ENCODE measurements at places on chromosomes 6 and 20. TPM values are rescaled to one million over a fixed set of nuclear protein-coding genes. Genes with fewer than 3 reads are reported as not detected.

GRCh38 chr20:1909097-1909496 is 13.9 kb downstream of the SIRPA start:
- no peak for DNase-seq
- H3K4me1 ChIP-seq, result no peaks in the 10 kb centered on the region

DNA sequence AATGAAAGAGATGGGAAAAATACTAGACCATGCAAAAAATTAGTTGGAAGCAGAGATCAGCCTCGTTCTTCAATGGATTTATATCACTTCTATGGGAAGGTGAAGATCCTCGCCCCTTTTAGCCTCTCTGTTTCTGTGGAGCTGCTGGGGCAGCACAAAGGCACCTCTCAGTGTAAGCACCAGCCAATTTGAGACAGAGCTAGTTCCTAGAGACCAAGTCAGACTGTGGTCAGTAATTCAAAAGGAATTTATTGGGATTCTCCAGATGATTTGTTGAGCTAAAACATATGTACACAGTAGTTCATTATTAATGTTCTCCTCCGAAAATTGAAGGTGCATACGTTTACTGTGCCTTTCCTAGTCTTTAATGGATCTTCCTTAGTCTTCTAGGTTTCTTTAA is 42.4 kb downstream of the SCGN start:
- H3K27ac ChIP-seq, result no peak overlapping the region
- no peak overlapping the region for H3K4me3 ChIP-seq
- no peak for DNase-seq
- no peaks in the 10 kb centered on the region for H3K4me1 ChIP-seq

DNA sequence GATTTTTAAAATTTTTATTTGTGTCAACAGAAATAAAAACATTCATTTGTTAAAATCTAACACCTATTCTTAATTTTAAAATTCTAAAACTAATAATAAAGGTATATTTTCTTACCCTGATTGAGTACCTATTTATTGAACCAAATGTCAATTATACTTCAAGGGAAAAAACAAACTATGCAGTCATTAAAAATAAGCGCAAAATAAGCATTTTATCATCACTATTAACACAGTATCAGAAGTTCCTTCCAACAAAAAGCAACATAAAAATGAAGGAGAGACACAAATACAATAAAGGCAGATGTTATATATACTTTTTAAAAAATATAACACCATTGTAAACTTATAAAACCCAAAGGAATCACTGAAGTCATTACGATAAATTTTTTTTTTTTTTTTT is 52.7 kb downstream of the ZHX3 start:
- H3K27me3 ChIP-seq, result no peaks in the 10 kb centered on the region
- no peak overlapping the region for H3K4me3 ChIP-seq
- DNase-seq, result no peak
- peaks cover 15% of the 10 kb centered on the region for H3K4me1 ChIP-seq

The VWA7 gene
- 2.0 TPM for total RNA-seq

GRCh38 chr6:35489995-35490791 is 6.7 kb downstream of the TEAD3 start:
- H3K4me1 ChIP-seq, result peaks cover 29% of the 10 kb centered on the region
- peak; percentile 63 for DNase-seq
- peak overlapping the region; percentile 53 for H3K4me3 ChIP-seq
- H3K27me3 ChIP-seq, result no peaks in the 10 kb centered on the region

DNA sequence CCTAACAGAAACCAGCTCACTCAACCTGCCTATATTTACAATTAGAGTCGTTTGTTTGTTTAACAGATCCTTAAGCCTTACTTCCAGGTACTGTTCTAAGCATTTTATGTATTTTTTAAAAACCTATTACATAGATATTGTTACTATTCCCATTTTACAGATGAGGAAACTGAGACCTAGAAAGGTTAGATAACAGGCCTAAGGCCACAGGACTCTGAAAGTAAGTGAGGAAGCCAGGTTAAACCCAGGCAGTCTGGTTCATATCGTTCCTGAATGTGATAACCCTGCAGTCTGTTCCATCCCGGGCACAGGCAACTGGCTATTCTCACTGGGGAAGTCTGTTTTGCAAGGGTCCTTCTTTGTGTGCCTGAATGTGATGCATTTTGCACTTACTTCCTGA is 322.2 kb downstream of the FARS2 start:
- no peaks in the 10 kb centered on the region for H3K27me3 ChIP-seq
- no peak for DNase-seq
- H3K36me3 ChIP-seq, result no peaks in the 10 kb centered on the region
- no peak overlapping the region for H3K27ac ChIP-seq
- H3K4me3 ChIP-seq, result no peak overlapping the region

The NKX2-2 gene
- total RNA-seq, result not detected

DNA sequence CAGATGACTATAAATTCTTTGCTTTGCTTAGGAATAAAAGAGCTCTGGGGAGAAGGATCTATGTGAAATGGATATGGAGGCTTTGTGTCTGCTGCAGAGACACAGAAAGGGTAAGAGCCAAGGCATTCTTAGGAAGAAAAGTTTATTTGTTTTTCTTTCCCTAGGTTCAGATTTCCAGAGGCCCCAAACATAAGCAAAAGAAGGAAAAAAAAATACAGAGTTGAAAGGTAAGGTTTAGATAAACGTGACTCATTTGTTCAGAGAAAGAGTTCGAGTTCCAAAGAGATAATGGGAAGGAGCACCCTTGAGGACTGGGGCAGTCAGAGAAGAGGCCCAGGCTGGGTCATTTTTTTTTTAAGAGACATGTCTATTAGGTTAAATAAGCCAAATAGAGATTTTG is 27.4 kb upstream of the BMP5 start:
- H3K4me3 ChIP-seq, result no peak overlapping the region
- H3K27me3 ChIP-seq, result no peaks in the 10 kb centered on the region
- no peak for DNase-seq
- H3K27ac ChIP-seq, result no peak overlapping the region

DNA sequence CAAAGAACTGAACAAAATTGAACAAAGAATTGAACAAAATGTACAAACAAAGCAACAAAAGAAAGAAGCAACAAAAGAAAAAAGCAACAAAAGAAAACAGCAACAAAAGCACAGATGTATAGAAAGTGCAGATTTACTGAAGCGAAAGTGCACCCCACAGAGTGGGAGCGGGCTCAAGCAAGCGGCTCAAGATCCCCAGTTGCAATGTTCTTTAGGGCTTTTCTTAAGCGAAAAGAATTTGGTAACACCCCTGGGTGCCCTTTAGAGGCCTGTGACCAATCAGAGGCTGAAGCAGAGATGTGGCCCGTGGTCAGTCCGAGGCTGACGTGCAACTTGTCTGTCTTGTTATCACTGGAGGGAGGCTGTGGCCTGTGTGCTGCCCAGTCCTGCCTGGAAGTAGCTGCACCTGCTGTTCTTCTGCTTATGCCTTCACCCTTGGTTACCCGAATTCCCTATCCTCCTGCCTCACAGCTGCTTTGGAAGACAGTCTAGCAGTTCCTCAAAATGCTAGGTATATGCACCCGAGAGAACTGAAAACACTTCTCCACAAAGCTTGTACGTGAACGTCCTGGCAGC is 13.2 kb upstream of the KIF25 start:
- no peaks in the 10 kb centered on the region for H3K36me3 ChIP-seq
- no peaks in the 10 kb centered on the region for H3K27me3 ChIP-seq
- H3K27ac ChIP-seq, result no peak overlapping the region
- no peaks in the 10 kb centered on the region for H3K4me1 ChIP-seq
- no peak for DNase-seq

The DEFB115 gene
- total RNA-seq, result not detected

DNA sequence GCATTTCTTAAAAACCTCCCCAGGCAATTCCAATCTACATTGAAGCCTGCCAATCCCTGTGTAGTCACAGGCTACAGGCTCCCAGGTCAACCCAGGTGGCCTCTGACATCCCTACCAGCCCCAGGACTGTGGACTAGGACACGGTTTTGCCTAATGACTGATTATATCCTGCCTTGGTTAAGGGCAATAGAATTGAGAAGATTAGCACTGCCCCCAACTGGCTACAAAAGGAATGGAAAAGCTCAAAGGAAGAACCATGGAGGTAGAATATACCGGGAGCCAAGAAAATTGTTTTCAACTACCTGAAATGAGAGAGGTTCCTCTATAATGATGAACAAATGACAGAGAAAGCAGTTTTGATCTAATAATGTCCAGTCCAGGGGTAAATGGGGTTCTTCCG is 421.1 kb upstream of the AGPAT4 start:
- no peak for DNase-seq
- no peaks in the 10 kb centered on the region for H3K36me3 ChIP-seq
- H3K4me1 ChIP-seq, result no peaks in the 10 kb centered on the region
- H3K27me3 ChIP-seq, result no peaks in the 10 kb centered on the region

The RAET1L gene
- not detected for total RNA-seq

The BPIFB1 gene
- not detected for total RNA-seq

DNA sequence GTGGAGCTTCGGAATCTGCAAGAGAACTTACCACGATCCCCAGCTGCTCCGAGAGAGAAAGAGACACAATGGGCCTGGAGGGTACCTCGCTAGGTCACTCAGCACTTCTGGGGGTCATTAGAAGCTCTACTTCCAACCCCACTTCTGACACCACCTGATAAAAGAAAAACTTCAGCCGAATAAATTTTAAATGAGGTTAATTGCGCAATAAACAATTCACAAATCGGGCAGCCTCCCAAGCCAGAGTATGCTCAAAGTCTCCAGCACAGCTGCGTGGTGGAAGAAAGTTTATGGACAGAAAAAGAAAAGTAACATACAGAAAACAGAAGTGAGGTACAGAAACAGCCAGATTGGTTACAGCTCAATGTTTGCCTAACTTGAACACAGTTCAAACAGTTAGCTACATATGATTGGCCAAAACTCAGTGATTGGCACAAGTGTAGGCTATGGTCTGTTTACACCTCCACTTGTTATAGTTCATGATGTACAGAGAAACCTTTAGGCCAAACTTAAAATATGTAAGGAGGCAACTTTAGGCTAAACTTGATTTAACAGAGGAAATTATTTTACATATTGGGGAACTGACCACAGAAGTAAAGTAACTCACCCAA is 52.6 kb downstream of the COL11A2 start:
- H3K4me3 ChIP-seq, result no peak overlapping the region
- no peak for DNase-seq
- H3K4me1 ChIP-seq, result no peaks in the 10 kb centered on the region

- peak; percentile 41 for DNase-seq
- peaks cover 3% of the 10 kb centered on the region for H3K27me3 ChIP-seq
- no peak overlapping the region for H3K4me3 ChIP-seq
- H3K27ac ChIP-seq, result no peak overlapping the region
- H3K4me1 ChIP-seq, result peaks cover 6% of the 10 kb centered on the region
- no peaks in the 10 kb centered on the region for H3K36me3 ChIP-seq
These were observed 9.5 kb downstream of the C20orf202 start for GRCh38 chr20:1212607-1213396.

The BYSL gene
- 8.0 TPM for total RNA-seq

- no peak overlapping the region for H3K27ac ChIP-seq
- H3K27me3 ChIP-seq, result no peaks in the 10 kb centered on the region
- no peaks in the 10 kb centered on the region for H3K4me1 ChIP-seq
- H3K4me3 ChIP-seq, result no peak overlapping the region
- DNase-seq, result no peak
- no peaks in the 10 kb centered on the region for H3K36me3 ChIP-seq
These were observed 41.6 kb downstream of the SULF2 start for GRCh38 chr20:47743671-47744070.

- no peak for DNase-seq
- no peaks in the 10 kb centered on the region for H3K36me3 ChIP-seq
- H3K27ac ChIP-seq, result peak overlapping the region; percentile 45
- peaks cover 10% of the 10 kb centered on the region for H3K4me1 ChIP-seq
- no peaks in the 10 kb centered on the region for H3K27me3 ChIP-seq
These were observed 80.3 kb downstream of the ZDHHC14 start for GRCh38 chr6:157461000-157461915.

GRCh38 chr20:44651684-44652423 is at the start of gene ADA:
ADA (minus strand) TSS chr20:44651699; CDS start chr20:44651607, 92 bp downstream.
- no peak for DNase-seq
- H3K4me3 ChIP-seq, result peak within 1 kb of the TSS; percentile 92
- no peaks in the 10 kb centered on the region for H3K36me3 ChIP-seq
- H3K4me1 ChIP-seq, result peaks cover 3% of the 10 kb centered on the region
- H3K27ac ChIP-seq, result peak within 1 kb of the TSS; percentile 79

DNA sequence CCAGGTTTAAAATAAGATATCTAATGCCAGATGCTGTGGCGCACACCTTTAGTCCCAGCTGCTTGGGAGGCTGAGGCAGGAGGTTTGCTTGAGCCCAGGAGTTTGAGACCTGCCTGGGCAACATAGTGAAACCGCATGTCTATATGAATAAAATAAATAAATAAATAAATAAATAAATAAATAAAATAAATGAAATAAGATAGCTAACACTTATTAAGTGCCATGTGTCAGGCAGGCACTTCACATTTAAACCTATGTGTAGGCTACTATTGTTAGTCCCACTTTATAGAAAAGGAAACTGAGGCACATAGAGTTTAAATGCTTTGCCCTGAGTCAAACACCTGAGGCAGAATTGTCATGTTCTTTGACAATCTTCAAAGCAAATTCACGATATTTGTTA is 32.9 kb upstream of the RREB1 start:
- H3K4me3 ChIP-seq, result no peak overlapping the region
- H3K27ac ChIP-seq, result no peak overlapping the region
- DNase-seq, result no peak

- peaks cover 4% of the 10 kb centered on the region for H3K4me1 ChIP-seq
- peak overlapping the region; percentile 55 for H3K4me3 ChIP-seq
- no peaks in the 10 kb centered on the region for H3K36me3 ChIP-seq
- H3K27ac ChIP-seq, result no peak overlapping the region
These were observed 726 bp upstream of the ARFGEF3 start for GRCh38 chr6:138161088-138161337.

DNA sequence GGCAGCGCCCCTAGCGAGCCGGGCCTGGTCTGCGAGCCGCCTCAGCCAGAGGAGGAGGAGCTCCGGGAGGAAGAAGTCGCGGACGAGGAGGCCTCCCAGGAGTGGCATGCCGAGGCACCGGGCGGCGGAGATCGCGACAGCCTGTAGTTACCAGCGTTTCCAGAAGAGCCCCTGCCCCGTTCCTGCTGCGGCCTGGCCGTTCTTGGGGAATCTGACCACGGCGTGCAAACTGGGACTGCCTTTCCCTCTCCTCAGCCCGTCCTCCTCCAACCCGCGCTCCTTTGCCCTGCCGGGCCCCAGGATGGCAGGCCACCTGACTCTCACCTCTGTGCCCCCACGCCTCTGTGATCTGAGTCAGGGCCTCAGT is 802 bp downstream of the HDGFL1 start:
- H3K4me3 ChIP-seq, result no peak overlapping the region
- H3K27ac ChIP-seq, result no peak overlapping the region
- no peaks in the 10 kb centered on the region for H3K4me1 ChIP-seq
- no peaks in the 10 kb centered on the region for H3K27me3 ChIP-seq

The GFRAL gene
- not detected for total RNA-seq

DNA sequence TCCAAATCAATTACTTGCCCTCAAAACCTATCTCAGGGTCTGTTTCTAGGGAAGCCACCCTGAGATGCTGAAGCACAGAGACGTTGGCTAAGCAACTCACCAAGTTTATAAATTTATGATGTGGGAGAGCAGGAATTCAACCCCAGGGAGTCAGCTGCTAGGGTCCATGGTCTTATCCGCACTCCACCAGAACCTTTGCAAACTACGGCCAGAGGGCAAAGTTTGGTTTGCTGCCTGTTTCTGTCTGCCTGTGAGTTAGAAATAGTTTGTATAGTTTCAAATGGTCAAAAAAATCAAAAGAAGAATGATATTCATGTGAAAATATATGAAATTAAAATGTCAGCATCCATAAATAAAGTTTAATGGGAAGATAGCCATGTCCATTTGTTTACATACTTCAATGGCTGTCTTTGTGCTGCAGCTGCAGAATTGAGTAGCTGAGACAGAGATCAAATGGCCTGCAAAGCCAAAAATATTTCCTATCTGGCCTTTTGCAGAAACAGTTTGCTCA is 83.7 kb upstream of the ZFP64 start:
- no peaks in the 10 kb centered on the region for H3K36me3 ChIP-seq
- no peaks in the 10 kb centered on the region for H3K27me3 ChIP-seq
- no peaks in the 10 kb centered on the region for H3K4me1 ChIP-seq
- H3K4me3 ChIP-seq, result no peak overlapping the region

The ANKRD60 gene
- total RNA-seq, result not detected

The MCCD1 gene
- not detected for total RNA-seq

The HLA-DQA2 gene
- not detected for total RNA-seq
